ENCODE measurements at places on chromosomes 7 and 10.

- DNase-seq, result no peak
These were observed 157.5 kb downstream of the BMPER start for GRCh38 chr7:34062826-34063225.

DNA sequence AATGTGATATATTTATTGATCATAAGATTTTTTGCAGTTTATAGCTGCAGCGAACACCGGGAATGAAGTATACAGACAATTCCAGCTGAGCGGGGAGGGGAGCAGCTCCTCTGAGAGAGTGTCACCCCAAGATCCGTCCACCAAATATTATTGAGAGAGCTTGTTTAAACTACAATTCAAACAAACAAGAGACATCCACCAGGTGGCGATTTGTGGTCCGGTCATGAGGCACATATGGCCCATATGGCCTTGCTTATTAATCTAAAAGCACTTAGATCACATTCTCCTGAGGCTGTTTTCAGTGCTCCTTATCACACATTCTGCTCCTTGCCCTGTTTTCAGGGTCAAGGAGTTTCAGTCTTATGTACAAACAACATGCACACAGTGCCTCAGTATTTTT lies 83.1 kb downstream of the THSD7A start:
- DNase-seq, result no peak

DNA sequence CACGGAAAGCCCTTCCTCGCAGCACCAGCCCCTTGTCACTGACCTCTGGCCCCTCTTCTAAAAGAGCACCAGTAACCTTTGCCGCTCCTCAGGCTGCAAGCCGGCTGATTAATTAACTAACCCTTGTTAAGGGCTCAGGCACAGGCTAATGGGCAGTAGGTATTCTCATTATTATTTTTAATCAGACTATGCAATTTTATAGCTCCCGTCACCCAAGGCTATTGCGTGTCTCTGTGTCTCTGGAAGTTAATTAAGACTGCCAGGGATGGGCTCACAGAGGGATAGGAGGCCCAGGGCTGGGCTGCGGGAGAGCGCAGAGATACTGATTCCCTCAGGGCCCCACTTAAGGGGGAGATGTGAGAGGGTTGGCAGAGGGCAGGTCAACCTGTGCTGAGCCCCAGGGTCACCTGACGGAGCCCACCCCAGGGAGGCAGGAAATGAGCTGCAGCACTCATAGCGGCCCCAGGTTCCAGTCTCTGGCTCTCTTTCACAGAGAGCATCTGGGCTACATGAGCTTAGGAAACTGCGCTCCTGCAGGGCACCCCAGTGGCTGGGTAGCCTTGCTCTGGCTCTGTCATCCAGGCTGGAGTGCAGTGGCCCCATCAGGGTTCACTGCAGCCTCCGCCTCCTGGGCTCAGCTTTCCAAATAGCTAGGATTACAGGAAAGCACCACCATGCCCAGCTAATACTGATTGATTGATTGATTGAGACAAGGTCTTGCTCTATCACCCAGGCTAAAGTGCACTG lies 92.2 kb upstream of the LRRC4 start:
- DNase-seq, result no peak

DNA sequence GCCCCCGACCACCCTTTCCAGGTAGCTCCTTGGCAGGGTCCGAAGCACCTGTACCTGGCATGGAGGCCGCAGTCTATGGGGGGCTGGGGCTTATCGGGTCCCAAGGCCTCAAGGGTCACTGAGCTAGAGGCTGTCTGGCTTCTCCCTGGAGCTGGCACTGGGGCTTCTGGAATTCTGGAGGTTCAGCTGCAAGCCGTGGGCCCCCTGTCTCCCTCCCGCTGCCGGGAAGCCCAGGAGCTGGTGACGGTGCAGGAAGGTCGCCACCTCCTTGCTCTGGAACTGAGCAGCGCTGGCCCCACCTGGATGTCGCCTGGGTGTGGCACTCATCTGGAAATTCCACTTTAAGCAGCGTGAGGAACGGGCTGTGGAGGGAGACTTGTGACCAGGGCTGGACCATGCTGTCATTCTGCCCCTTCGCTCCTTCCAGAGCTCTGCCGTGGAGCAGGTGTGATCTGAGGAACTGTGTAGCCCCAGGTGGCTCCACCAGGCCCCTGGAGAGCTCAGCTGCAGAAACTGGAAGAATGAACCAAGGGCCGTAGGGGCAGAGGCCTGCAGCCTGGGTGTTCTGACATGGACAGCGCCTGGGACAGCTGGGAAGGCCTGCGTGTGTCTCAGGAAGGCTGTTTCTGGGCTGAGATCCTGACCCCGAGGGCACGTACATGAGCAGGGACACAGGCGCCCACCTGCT lies 129.7 kb upstream of the PPP2R2D start:
- DNase-seq, result no peak

DNA sequence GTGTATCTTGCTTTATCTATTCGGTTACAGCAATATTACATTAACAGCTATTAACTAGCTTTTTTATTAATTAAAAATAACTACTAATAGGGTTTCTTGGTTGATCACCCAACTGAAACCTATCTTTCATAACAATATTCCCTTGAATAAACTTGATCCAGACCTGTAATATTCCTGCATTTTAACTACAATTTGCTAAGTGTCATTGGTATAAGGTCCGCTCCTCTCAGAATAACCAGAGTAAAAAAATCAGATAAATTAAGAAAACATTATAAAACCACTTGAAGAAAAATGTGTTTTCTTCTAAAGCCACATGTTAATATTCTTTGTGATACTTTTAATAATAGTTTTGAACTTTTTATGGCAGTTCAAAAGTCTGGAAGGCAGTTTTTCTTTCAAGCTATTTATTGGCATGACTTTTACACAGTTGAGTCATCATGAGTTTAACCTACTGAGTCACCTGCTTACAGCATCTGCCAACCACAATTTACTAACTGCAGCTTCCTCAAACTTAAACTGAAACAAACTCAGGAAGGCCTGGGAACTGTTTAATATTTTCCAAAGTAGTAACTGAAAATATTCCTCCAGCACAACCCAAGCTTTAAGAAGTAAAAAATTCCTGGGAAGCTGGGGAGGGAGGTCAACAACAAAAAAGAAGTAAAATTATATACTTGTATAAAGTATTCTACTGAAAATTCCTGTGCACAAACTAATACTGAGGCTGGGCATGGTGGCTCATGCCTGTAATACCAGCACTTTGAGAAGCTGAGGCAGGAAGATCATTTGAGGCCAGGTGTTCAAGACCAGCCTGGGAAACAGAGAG lies 103.2 kb downstream of the NRBF2 start:
- DNase-seq, result no peak

DNA sequence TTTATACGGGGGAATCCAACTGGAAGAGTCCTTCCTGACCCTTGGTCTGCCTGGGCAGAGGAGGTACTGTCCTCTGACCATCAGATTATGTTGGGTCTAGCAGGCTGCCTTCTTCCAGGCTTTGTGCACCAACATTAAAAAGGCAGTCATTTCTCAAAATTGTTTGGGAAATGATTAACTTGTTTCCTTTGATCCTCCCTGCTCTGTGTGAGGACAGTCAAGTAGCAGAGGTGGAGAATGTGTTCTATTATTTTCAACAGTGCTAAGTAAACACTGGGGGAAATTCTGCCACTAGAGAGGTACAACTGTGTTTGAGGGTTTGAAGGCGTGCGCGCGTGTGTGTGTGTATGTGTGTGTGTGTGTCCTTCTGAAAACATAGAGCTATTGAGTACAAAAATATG lies 20.6 kb downstream of the ACSL5 start:
- no peak for DNase-seq

DNA sequence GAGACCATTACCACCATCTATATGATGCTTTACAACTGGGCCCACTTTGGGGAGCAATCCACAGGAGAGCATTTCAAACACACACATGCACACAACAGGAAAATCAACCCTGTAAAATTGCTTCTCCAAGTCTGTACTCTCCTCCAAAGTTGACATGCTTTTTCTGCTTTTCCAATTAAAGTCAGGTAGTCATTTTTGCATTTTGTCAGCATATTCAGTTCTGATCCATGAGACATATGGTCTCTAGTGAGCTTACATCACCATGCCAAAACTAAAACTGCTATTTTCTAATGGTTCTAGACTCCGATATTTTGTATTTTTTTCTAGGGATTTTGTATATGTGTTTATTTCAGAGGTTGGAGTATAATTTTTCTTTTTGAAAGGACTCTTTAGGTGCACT lies 373.5 kb upstream of the LRRTM3 start:
- no peak for DNase-seq

GRCh38 chr7:141685285-141686023 lies 16.5 kb downstream of the DENND11 start:
- peak; percentile 50 for DNase-seq

GRCh38 chr7:135420786-135421185 lies 89.1 kb downstream of the CNOT4 start:
- no peak for DNase-seq

- no peak for DNase-seq
These were observed 43.9 kb downstream of the CHST15 start for GRCh38 chr10:124049484-124049883.

DNA sequence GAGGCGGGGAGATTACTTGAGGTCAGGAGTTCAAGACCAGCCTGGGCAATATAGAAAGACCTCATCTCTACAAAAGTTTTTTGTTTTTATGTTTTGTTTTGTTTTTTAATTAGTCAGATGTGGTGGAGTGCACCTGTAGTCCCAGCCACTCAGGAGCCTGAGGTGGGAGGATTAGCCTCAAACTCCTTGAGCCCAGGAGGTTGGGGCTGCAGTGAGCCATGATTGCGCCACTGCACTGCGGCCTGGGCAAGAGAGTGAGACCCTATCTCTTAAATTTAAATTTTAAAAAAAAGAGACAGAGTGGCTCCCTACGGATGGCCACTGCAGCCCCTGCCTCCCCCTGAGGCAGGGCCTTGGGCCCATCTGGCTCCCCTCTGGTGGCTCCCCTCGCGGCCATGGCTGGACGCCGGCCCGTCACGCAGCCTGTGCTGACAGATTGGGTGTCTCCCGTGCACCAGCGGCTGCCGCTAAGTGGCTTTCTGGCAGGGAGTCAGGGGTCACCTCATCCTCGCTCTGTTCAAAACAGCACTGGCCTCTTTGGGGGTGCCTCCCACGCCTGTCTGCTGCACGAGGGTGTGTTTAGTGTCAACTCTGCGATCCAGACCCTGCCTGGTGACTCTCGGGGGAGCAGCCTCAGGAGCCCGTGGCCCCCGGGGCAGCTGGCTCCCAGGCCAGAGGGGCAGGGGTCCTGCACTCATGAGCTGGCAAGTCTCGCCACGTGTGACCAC lies 44.4 kb upstream of the ELN start:
- peak; percentile 22 for DNase-seq

DNA sequence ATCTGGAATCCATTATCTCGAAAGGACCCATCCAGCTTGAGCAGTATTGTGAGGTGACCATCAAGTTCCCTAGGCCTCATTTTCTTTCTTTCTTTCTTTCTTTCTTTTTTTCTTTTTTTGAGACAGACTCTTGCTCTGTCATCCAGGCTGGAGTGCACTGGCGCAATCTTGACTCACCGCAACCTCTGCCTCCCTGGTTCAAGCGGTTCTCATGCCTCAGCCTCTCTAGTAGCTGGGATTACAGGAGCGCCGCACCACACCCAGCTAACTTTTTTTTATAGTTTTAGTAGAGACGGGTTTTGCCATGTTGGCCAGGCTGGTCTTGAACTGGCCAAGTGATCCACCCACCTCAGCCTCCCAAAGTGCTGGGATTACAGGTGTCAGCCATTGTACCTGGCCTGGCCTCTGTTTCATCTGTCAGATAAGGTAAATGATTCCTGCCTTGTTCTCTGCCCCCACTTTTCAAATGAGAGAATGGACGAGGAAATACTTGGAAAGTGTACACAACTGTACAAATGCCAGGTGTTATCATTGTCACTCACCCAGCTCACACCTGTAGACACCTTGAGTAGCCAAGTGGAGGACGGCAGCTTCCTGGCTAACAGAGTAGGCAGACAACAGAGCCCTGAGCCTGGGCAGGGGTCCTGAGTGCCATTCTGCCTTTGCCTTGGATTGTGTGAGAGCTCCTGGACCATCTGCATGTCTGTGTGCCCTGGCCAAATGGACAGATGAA lies 54.1 kb downstream of the HK1 start:
- no peak for DNase-seq

GRCh38 chr7:33043501-33044400 lies 18.8 kb downstream of the NT5C3A start:
- DNase-seq, result no peak

GRCh38 chr10:114081911-114082583 lies 38.4 kb downstream of the ADRB1 start:
- no peak for DNase-seq

DNA sequence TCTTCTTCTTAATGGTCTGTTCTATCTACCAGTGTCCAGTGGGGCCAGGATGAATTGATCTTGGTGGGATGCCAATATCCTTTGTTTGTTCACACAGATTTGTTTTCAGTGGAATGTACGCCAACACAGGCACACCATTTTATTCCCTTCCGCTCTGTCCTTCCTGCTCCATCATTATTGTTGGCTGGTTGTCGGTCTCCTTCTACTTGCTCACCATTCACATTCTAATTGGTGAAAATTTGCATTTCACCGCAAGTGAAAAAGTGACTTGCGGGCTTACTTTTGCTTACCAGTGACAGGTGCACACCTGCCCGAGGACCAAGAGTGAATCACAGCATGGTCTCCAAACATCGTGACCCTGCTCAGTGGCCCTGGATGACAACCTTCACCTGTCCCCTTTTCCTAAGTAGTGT lies 148.3 kb downstream of the NOC3L start:
- DNase-seq, result no peak

GRCh38 chr10:126924180-126924914 lies 19.1 kb downstream of the DOCK1 start:
- DNase-seq, result peak; percentile 6

GRCh38 chr7:138705167-138705566 lies 4.0 kb upstream of the SVOPL start:
- DNase-seq, result no peak

- peak; percentile 68 for DNase-seq
These were observed 16.9 kb upstream of the PALD1 start for GRCh38 chr10:70461397-70462348.

DNA sequence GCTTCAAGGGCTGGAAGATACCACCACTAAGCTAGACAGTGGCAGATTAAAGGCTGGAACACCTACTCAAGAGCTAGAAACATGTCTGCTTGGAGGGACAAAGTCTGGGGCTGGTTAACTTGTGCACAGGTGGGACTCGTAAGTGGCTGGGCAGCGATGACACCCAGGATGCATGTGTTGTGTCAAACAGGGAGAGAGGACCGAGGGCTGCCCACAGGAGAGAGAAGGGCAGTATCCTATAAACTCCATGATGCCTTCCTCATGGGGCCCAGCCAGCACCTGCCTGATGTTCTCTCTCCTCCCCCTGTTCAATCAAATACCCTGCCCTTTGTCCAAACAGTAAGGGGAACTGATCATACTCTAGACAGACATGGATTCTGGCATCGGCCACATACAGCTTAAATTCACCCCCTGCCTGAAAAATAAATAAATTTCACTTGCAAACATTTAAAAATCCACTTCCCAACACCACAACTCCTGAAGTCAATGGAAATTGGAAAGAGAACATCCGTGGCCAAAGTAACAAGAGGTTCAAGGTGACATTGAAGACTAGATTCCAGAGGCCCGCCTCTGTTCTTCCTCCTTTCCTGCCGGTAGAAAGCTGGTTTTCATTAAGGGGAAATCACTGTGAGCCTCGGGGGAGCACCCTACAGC lies 50.6 kb downstream of the CHST15 start:
- DNase-seq, result no peak

- peak; percentile 84 for DNase-seq
These were observed 30.0 kb upstream of the MSRB2 start for GRCh38 chr10:23065181-23065948.

GRCh38 chr10:33939410-33939809 lies 604.9 kb upstream of the NRP1 start:
- no peak for DNase-seq
